ENCODE measurements at places on chromosomes 12 and 14. TPM values are rescaled to one million over a fixed set of nuclear protein-coding genes. Genes with fewer than 3 reads are reported as not detected.

DNA sequence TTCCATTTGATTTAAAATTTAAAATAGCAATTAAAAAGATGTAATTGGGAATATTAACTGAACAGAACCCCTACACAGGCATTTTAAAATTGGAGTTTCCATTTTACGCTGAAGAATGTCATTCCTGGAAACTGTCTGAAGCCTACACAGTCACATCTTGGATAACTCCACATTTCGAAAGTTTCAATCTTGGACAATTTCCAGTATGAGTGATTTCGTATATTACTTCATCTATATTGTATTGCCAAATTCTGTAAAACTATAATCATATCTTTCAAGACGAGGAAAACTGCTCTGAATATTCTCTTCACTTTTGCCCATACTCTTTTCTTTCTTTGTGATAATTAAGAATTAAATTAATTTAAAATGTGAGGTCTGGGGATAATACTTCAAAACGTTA is 194.2 kb upstream of the ABCD2 start:
- no peak for DNase-seq

DNA sequence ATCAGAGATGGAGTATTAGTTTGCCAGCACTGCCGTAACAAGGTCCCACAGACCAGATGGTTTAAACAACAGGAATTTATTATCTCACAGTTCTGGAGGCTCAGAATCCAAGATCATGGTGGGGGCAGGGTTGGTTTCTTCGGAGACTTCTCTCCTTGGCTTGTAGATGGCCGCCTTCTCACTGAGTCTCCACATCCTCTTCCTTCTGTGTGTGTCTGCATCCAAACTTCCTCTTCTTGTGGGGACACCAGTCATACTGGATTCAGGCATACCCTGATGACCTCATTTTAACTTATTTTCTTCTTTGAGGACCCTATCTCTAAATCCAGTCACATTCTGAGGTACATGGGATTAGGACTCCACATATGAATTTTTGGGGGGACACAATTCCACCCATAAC is 455.5 kb downstream of the RGS6 start:
- no peak for DNase-seq

Gene TPH2
- not detected for total RNA-seq

Gene CLEC7A
- 0.17 TPM for total RNA-seq

- no peak for DNase-seq
Measured at GRCh38 chr14:87073880-87074570, 919.0 kb downstream of the GALC start.

- DNase-seq = no peak
Measured at GRCh38 chr12:2115101-2115845, 62.5 kb downstream of the CACNA1C start.

DNA sequence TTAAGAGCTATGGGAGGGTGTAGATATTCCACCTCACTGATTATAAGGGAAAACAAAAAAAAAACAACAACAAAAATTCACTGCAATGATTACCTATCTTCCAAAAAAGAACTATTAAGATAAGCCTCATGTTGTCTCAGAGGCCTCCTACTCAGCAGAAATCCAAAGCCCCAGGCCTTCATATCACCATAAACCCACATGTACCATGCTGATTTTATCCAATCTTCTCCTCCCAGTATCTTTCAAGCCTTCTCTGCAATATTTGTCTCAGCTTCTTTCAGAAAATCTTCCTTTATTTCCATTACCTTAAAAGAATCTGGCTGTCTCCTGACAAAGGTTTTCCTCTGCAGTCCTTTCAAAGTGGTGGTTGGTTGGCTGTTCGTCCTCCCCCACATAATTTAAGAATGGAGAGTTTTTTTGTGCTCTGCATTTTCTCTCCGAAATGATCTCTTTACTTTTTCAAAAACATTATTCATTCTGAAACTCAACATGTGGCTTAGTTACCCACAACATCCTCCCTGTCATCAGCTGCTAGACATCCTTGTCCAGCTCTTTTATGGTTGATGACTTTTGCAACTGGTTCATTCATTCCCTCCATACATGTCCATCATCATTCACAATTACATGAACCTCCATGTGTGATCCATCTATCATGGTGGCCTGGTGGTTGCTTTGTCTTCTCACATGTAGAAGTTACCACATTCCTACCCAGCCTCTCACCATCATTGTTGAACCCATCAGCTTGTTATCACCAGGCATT is 2.9 kb upstream of the EPYC start:
- DNase-seq = no peak

DNA sequence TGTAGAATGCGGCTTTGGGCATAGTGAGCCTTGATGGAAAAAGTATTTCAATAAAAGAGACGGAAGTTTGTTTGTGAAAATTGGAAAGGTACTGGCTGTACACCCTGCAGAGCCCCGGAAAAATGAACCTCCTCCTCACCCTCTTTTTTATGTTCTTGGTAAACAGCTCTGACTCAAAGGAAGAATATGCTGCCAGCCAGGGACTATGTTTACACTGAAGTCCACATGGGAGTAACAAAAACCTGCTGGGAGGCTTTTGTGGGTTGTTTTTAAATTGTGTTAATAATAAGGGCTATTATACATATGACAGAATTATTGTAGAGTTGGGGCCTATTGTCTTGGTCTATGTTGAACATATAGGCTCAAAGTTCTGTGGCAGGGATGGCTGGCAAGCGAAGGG is 70.7 kb downstream of the TTC8 start:
- DNase-seq = no peak

Gene HSPB8
- total RNA-seq = not detected

Gene KRT6C
- total RNA-seq = not detected

DNA sequence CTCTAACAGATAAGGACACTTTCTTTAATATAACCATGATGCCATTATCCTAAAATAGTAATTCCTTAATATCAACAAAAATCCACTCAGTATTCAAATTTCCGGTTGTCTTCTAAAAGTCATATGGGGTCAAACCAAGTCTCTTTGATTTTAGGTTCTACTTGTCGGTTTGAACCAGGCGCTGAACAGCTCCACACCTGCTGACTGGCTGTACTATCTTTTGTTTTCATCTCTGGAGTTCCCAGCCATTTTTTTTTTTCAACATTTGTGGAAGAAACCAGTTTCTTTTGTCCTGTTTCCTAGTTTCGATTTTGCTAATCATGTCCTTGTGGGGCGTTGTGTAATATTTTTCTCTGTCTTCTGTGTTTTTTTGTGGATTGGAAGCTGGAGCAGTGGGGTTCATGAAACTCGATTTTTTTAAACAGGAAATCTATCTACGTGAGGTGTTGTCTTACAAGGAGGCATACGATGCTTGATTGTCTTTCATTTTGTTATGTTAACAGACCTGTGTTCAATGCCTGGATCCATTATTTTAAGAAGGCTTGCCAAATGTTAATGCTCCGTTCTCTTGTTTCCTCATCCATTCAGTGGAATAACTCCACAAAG is 50.2 kb downstream of the FZD10 start:
- DNase-seq = no peak

DNA sequence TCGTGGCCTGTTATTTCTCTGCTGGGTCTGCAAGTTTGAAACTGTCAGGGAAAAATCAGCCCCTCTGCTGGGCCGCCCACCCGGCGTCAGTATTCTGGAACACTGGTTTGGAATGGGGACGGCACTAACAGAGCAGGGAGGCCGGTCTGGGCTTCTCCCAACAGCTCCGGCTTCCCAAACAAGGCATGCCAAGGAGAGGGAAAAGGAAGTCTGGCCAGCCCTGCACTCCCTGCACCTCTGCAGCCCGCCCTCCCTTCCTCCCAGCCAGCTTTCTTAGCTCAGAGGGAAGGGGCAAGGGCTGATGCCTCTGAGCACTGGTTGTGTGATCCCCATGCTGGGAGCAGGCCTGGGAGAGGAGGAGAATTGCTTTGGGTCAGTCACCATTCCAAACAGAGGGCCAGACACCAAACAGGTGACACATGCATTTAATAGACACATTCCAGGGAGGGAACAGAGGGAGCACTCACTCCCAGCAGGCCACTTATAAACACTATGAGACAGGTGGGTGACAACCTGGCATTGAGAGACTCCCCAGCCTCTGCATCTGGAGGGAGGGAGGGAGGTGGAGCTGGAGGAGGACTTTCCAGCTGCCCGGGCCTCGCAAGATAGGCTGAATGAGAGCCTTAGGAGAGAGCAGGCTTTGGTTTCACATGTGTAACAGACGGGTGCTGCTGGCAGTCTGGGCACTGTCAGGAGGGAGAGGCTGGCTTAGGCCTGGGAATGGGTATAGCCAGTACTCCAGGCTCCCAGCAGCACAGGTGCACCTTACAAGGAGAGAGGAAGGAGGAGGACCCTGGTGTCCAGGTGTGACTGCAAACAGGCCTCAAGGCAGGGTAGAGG is 10.3 kb downstream of the KRT75 start:
- DNase-seq = no peak

DNA sequence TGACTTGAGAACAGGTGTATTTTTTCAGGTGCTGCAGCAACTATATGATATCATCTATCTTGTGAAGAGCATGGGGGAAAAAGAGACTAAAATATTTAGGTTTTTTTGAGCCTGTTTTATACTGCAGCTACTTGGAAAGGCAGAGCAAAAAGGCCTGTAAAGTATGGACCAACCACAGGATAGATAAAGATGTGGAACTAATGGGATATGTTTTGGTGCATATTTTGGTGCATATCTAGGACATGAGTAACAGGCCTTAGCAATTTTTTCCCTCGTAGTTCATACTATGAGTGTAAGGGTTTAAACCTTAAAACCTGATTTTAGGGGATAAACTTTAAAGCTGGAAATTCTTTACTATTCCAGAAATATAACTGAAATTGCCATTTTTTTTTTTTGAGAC is 6.0 kb upstream of the GTSF1 start:
- DNase-seq = no peak

Gene RNASE7
- total RNA-seq = not detected

Gene PLCZ1
- total RNA-seq = not detected

- no peak for DNase-seq
Measured at GRCh38 chr12:58419905-58420304, 478.5 kb downstream of the ATP23 start.

Gene AKAP5
- total RNA-seq = 1.1 TPM

DNA sequence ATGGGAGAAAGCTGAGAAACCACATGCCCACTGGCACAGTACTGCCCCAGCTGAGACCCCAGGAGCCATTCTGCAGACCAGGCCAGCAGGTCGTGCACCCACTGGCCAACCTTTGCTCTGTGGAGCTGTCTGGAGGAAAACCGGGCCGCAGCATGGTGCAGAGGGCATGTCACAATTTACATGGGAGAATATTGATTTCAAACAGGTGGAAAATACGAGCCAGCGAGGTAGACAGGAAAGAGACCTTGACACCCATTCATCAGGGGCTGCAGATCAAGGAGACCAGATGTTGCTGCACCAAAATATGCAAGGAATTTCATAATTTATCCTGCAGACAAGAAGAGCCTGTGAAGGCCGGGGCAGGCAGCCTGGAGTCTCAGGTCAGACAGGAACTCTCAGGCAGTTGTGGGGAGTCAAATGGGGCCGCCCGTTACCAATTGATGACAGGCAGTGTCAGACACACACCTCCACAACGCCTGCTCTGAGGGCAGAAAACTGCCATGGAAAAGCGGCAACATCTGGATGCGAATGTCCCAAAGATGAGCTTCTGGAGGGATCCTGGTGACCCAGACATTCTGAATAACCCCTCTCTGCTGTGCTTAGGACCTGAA is 74.6 kb upstream of the BCL11B start:
- no peak for DNase-seq

Gene AMHR2
- not detected for total RNA-seq

Gene AQP5
- not detected for total RNA-seq

Gene ZNF268
- total RNA-seq = 16.7 TPM

DNA sequence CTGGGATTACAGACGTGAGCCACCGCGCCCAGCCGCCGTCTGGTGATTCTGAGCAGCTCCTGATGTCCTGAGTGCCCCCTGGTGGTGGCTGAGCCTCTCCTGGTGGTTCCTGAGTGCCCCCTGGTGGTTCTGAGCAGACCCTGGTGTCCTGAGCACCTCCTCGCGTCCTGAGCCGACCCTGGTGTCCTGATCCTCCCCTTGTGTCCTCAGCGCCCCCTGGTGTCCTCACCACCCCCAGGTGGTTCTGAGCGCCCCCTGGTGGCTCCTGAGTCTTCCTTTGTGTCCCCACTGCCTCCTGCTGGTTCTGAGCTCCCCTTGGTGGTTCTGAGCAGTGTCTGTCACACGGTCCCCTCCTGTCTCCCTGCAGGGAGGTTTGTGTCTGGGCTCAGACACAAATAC is 1304.9 kb downstream of the TMEM121 start:
- DNase-seq = peak; percentile 31

Gene KRT79
- total RNA-seq = not detected

Gene RAB3IP
- 29.8 TPM for total RNA-seq

DNA sequence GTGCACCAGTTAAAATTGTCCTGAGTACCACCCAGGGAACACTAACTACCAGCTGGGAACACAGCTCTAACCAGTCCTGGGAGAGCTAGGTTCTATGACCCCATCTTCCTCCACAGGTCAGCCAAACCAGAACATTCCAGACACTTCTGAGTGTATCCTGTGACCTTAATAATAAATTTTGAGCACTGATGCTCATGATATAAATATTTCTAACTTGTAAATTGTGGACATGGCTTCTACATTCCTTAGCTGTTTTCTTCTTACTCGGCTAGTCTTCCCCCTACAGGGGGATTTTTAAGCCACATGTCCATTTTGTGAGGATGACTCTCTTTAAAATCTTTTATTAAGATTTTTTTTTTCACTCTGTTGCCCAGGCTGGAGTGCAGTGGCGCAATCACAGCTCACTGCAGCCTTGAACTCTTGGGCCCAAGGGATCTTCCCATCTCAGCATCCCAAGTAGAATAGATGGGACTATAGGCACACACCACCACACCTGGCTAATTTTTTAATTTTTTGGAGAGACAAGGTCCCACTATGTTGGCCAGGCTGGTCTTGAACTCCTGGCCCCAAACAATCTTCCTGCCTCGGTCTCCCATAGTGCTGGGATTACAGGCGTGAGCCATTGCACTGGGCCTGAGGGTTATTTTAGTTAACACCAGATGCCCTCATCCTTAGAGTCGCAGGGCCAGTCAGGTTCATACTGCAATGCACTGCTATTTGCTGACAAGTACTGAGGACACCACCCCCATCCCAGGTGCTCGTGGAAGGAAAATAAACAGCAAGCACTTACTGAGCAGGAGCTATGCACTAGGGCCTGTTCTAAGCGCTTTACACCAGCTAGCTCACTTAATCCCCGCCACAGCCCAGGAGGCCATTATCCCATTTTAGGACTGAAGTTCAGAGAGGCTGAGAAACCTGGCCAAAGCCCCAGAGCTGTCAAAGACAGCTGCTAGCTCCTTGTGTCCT is 142.6 kb upstream of the NCOR2 start:
- DNase-seq = no peak

GRCh38 chr14:61213191-61213621 is 67.9 kb downstream of the TMEM30B start:
- DNase-seq = no peak
